Peyer's patch (tissue), 4 donors: ENCODE measurements at places on chromosomes 3 and 15.

DNA sequence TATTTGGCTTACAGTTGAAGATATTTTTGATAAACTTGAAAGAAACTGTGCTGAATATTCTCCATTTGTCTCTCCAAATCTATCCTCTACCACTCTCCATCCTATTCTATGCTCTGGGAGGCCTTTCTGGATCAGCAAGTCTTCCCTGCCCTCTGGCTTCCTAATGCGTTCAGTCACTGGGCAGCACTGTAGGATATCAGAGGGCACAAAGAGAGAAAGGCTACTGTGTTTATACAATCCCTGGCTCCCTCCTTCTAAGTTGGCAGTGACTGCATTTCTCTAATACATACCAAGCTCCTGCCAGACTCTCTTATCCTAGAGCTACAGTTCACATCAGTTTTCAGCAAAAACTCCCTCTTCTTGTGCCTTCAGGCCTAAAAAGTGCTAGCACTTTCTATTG, 102.1 kb upstream of the FHIT start:
- DNase-seq, result no peak

DNA sequence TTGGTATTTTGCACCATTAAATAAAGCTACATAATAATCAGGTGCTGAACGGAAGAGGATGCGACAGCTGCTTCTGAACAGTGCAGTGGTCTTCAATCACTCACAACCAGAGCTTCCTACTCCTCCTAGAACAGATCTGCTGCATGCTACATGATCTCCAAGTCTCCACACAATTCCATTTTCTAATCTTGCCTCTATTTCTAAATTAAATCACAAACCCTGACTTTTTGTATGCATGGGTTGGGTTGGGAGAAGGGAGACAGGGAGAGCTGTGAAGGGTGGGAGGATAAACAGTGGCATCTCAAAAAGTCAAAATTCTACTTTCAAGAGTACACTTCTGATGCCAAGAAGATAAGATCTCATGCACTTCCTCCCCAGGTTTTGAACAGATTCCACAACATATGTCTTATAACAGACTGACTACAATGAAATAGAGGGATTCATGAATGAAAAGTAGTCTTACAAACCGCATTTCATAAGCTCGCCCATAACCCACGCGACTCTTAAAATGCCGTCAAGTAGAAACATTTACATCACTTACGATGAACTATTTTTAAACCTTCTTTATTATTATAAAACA, 57.2 kb downstream of the CHSY1 start:
- DNase-seq, result no peak

- no peak for DNase-seq
These were observed 281.3 kb upstream of the LMCD1 start for GRCh38 chr3:8220291-8220690.

GRCh38 chr3:176274161-176274560, 923.1 kb downstream of the TBL1XR1 start:
- DNase-seq, result no peak

DNA sequence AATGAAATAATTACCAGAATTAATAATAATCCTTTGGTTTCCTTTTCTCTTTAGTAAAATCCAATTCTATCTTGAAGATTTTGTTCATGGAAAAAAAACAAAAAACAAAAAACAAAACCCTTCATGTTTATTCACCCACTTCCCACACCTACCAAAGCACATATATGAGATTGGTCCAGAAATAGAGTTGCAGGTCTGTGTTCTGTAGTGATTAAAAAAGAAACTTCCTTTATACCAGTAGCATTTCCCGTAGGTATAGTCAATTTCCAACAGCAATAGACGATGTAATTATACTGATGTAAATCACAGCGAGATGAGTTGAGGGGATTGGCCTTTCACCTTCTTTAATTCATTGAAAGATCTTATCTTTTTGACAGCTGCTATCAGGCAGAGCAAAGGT, 194.6 kb downstream of the SOX2 start:
- DNase-seq, result no peak

GRCh38 chr3:130926504-130926903, 32.6 kb downstream of the ATP2C1 start:
- no peak for DNase-seq

DNA sequence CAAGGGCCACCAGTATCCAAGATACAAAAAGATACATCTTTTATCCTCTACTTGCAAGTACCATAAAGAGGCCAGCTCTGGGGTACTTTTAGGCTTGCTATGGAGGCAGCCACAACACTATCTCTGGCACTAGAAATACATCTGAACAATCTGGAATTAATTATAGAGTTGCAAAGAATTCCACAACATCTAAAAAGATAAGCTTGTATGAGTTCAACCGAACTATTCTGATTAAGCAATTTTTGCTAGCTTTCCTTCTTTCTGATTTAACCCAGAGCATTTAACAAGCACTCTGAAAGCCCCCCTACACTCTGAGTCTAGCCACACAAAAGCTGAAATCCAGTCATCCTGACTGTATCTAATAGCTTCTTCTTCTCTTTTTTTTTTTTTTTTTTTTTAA, 95.4 kb downstream of the FRMD5 start:
- no peak for DNase-seq

DNA sequence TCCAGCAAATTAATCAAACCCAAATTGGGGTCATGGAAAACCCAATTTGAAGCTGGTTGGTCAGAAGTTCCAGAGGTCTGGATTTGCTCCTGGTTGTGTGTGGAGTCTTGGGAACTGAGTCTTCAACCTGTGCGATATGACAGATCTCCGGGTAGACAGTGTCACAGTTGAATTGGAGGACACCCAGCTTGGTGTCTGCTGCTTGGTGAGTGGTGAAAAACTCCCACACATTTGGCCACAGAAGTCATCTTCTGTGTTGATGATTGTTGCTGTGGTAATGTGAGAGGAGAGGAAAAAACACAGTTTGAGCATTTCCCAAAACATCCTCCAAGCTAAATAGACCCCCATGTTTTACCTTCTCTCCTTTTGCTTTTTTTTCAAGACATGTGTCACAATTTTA, 218.1 kb downstream of the TP63 start:
- DNase-seq, result no peak

DNA sequence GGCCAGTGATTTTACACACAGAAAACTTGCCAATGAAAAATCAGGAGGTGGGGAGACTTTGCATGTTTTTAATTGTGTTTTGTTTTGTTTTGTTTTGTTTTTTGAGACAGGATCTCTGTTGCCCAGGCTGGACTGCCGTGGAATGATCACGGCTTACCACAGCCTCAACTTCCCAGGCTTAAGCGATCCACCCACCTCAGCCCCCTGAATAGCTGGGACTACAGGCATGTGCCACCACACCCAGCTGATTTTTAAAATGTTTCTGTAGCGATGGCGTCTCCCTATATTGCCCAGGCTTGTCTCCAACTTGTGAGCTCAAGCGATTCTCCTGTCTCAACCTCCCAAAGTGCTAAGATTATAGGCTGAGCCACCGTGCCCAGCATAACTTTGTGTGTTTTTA, 46.0 kb downstream of the MEIS2 start:
- no peak for DNase-seq

GRCh38 chr3:9045371-9045770, 82.1 kb upstream of the RAD18 start:
- DNase-seq, result no peak
